Kidney epithelial cell (primary cell): ENCODE measurements at places on chromosomes 2 and 18. TPM values are rescaled to one million over a fixed set of nuclear protein-coding genes. Genes with fewer than 3 reads are reported as not detected.

The CRYBA2 gene
- not detected in 2 replicates for total RNA-seq

The CXCR1 gene
- not detected in 2 replicates for total RNA-seq

DNA sequence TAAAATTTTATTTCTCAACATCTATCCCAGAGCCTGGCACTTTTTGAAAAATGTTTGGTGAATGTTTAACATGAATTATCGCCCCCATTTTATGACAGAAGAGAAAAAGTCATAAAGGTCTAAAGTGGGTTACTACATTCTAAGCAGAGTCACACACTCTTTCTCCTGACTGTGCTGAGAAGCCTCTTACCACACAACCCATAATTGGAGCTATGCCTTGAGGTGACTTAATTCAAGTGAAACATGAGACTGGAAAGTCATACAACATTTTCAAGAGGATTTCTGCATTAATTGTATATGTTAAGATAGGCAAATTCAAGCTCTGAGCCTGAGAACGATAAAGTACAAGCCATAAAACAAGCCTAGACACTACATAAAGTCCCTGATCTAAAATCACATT, 3.1 kb upstream of the DSEL start:
- DNase-seq = no peak

The SEC11C gene
- total RNA-seq = 88.1 and 97.9 TPM in 2 replicates

The NETO1 gene
- 7.1 and 7.5 TPM in 2 replicates for total RNA-seq

- DNase-seq = no peak
Measured at GRCh38 chr18:48721312-48721711, 182.5 kb downstream of the CTIF start.

GRCh38 chr2:69223759-69224511, 163.1 kb downstream of the GFPT1 start:
- no peak for DNase-seq

DNA sequence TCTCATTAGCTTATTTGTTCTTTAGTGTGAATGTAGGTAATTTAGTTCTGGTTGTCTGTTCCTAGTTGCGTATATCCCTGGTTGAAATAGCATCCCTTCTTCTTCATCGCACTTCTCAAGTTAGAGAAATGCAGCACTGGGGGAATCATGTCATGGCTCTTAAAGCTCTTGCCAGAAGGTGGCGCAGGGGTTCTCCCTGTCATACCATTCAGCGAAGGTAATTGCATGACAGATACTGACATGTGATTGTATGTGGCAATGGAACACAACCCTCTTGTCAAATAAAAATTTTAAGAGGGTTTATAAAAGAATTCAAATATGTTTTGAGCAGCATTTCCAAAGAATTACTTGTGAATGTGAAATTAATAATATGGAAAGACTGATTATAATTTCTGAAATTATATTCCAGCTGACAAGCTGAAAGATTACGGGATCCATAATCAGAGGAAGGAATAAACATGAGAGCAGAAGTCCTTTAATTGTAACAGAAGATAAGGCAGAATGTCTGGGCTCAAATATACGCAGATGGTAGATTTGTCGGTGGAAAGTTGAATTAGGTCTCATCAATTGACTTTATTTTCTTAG, 411.7 kb downstream of the DSEL start:
- peak; percentile 39 for DNase-seq
